ENCODE measurements at places on chromosomes 2 and 18.

DNA sequence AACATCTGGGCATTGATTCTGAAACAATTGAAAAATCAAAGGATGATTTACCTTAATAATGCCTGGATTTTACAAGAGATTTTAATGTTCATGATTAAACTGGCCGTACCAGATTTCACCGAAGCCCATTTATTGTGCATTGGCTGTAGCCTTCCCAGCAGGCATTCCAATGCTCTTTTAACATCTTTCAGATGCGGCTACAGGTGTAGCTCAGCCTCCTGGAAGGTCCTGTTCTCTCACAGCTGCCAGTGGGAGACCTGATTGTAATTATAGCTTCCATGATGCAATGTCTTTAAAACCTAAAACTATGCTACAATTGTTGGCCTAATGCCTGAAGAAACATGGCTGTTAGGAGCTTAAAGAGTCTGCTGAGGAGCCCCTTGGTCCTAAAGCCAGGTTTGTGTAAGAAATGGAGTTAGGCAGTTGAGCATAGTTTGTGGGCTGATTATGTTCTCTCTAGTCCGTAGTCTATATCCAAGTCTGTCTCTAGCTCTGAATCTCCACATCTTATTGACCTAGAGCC lies 147.4 kb downstream of the CERS6 start:
- DNase-seq: no peak

- no peak for DNase-seq
Measured at GRCh38 chr2:176592216-176592615, 323.0 kb downstream of the MTX2 start.

DNA sequence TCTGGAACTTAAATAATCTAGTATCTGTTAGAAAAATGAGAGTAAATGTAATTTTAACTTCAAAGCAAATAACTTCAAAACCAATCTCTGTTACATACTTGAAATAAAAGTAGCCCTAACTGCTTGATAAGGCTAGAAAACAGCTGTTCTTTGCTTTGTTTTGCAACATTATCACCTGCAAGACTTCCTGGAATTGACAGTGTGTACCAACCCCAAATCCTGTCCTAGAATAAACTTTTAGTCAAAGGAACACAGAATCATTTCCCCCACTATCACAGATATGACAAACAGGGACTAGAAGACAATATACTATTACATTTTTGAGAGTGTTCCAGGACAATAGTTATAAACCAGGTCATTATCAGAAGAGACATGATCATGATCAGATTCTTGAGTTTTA lies 105.3 kb upstream of the PGAP1 start:
- no peak for DNase-seq

- no peak for DNase-seq
Measured at GRCh38 chr18:76364282-76365259, 130.5 kb downstream of the ZNF516 start.

GRCh38 chr2:60442608-60443007 lies 110.8 kb downstream of the BCL11A start:
- no peak for DNase-seq

GRCh38 chr2:147567136-147567535 lies 277.7 kb upstream of the ACVR2A start:
- no peak for DNase-seq

DNA sequence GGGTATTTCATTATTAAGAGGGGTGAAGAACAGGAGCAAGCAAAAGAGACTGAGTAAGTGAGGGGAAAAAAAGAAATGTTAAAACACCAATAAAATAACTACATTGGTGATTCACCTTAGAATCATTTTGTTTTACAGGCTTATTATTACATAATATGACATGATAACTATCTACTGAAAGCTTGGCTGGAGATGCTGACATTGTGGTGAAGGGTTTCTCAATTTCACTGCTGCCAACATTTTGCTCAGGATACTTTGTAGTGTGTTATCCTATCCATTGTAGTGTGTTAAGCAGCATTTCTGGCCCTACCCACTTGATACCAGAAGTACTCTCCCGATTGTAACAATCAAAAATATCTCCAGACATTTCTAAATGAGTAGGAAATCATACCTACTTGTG lies 1564.6 kb upstream of the NXPH2 start:
- DNase-seq: no peak

- no peak for DNase-seq
Measured at GRCh38 chr2:56170504-56170903, 13.3 kb upstream of the CCDC85A start.

- DNase-seq: peak; percentile 49
Measured at GRCh38 chr18:58541146-58541788, 87.6 kb downstream of the ALPK2 start.

GRCh38 chr2:187689372-187689771 lies 135.1 kb upstream of the TFPI start:
- DNase-seq: no peak

DNA sequence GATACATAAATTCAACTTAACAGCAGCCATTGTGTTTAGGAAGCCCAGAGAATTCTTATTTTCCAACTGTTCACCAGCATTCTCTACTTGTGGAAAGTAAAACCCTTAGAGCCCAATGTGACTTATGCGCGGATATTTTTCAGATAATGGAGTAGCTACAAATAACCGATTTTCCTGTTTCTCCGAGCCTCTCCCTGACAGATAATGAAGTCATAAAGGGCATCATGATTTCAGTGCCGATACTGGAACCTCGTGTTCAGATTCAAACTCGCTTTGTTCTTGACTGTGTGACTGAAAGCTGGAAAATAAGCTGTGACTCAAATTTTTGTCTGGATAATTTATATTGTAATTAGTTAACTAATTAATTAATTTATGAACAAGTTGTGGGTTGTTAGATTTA lies 228.2 kb downstream of the VAPA start:
- DNase-seq: no peak

DNA sequence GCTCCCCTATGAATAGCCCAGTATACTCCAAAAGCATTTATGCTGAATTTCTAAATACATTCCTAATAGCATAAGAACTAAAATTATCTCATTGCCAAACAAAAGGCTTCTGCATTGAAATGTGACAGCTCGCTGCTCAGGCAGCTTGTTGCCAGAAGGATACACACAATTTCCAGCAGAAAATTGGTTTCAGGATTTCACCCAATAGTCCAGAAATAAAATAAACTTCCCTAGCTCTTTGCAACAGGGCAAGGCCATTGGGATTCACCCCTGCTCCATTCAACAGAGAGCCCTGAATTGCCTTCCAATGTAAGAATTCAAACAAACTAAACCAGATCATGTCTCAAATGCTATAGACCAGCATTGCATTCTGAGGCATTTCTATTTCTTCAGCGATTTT lies 70.7 kb downstream of the RBM43 start:
- no peak for DNase-seq

DNA sequence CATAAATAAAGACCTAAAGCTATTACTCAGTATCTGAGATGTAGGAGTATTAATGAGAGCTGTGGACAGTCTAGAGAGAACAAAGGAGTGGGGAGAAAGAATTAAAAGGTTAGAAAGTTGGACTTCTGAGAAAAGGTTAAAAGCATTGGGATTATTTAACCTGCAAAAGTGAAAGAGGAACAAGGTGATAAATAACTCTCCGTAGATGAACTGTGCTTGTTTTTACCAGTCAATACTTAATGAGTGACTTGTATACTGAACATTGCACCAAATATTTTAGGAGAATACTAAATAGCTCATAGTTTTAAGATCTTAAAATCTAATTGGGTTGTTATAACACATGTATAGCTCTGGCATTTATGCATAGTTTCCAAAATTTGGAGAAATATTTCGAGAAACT lies 137.5 kb downstream of the GPD2 start:
- DNase-seq: no peak

- no peak for DNase-seq
Measured at GRCh38 chr2:176392249-176392648, 123.0 kb downstream of the MTX2 start.

- no peak for DNase-seq
Measured at GRCh38 chr2:196597531-196597930, 42.0 kb upstream of the CCDC150 start.

- no peak for DNase-seq
Measured at GRCh38 chr2:113277474-113278072, 1.1 kb downstream of the PAX8 start.

DNA sequence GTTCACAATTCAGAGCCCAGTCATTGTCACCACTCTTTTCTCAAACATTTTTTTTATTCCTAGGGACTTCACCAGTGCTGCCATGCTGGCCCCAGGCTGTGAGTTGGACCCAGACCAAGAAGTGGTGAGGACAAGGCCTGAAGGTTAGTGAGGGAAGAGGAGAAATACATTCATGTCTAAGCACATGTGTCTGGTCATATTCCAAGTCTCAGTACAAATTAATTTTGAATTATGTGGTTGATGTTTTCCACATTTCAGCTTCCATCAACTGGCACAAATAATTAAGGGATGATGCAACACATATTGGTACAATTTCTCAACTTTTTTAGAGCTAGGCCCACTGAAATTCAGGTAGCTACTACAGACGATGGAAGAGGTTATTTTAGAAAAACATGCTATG lies 106.6 kb upstream of the UPP2 start:
- no peak for DNase-seq

GRCh38 chr2:111950236-111950635 lies 51.8 kb downstream of the MERTK start:
- DNase-seq: no peak

- no peak for DNase-seq
Measured at GRCh38 chr2:49677227-49677626, 522.9 kb upstream of the FSHR start.

DNA sequence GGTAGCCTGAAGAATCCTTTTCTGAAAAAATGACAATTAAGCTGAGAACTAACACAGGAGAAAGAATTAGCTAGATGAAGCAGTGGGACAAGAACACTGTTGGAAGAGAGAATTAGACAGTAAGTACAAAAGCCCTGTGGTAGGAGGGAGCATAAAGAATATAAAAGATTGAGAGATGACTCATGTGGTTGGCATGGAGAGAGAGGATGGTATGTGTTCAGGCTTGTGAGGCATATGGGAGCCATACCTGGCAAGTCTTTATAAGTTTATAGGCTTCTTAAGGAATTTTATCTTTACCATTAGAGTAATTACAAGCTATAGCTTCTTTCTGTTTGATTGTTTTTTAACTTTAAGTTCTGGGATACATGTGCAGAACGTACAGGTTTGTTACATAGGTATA lies 325.0 kb downstream of the ARL6IP6 start:
- no peak for DNase-seq

- no peak for DNase-seq
Measured at GRCh38 chr2:205692104-205692503, 9.8 kb downstream of the NRP2 start.

DNA sequence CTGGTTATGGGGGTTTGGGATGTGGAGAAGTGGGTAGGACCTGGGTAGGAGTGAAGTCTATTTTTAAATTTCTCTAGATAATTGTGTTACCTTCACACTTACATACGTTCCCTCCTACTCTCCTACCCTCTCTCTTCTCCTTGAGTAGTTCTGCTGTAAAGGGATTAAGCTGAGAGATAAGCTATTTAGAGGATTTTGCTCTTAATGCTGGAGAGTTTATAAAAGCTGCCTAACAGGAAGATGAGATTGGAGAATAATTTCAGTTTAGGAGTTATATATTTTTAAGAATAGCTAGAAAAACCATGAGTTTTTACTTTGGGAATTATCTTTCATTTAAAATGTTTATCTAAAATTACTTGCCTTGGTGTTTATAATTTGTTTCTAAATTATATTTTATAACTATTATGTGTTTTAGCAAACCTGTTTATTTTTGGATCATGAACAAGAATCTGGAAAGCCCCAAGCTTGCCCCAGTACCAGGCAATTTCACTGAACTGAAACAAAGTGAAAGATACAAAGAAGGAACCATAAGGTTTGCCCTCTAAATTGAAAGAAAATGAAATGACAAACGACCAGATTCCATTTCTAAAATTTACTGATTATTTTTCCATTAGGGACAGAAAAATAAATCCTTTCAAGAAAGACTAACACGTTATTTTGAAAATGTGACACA lies 101.5 kb downstream of the ZNF532 start:
- DNase-seq: no peak

DNA sequence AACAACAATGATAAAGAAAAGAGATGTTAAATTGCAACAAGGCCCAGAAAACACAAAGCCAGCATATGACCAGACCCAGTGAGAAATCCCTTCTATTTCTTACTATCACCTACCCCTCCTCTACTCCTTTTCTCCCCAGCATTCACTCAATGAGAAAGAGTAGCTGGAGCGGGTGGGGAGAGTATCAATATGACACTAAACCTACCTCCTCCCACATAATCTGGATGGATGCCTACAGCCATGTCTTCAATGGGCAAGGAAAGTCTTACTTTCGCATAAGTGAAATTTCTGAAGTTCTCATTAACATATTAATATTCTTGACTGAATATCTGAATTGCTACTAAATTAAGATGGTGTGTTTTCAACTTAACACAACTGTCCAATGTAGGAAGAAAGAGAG lies 78.2 kb downstream of the AFF3 start:
- no peak for DNase-seq

DNA sequence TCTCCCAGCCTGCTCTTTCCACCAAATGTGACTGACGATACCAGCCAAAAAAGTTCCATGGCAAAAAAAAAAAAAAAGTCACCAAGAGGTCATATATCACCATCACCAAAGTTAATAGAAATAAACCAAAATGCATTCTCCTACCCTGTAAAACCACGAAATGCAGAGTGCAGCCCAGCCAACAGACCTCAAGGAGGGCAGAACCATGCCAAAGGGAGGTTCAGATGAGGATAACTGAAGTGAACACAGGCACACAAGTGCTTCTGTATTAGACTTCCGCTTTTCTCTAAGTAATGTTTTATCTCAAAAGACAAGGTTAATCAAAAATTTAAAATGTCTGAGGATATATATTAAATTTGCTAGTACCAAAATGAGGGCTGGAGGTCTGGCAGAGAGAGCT lies 5.5 kb downstream of the SERPINE2 start:
- no peak for DNase-seq

DNA sequence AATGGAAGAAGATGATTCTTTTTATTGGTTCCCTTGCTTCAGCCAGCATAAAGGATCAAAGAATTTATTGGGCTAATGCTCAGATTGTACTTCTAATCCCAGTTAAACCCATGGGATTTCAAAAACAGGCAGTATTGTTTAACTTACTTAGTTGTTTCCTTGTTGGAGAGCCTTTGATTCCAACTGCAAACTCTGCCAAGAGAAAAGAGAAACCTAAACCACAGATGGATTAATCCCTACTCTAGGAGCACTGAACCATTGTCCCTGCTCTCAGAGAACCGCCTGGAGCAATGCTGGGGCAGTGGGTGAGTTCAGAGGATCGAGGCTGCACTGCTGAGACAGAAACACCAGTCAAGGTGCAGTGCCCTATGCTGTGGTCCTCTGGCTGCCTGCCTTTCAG lies 44.9 kb upstream of the SIGLEC15 start:
- no peak for DNase-seq

GRCh38 chr2:18830962-18831361 lies 241.6 kb upstream of the NT5C1B start:
- DNase-seq: no peak

Measured in T47D (cell line).